OCI-M1 (cell line): ENCODE measurements at places on chromosomes 5 and 9.

GRCh38 chr5:44332285-44332971 is 56.8 kb downstream of the FGF10 start:
- peak; percentile 81 for DNase-seq

DNA sequence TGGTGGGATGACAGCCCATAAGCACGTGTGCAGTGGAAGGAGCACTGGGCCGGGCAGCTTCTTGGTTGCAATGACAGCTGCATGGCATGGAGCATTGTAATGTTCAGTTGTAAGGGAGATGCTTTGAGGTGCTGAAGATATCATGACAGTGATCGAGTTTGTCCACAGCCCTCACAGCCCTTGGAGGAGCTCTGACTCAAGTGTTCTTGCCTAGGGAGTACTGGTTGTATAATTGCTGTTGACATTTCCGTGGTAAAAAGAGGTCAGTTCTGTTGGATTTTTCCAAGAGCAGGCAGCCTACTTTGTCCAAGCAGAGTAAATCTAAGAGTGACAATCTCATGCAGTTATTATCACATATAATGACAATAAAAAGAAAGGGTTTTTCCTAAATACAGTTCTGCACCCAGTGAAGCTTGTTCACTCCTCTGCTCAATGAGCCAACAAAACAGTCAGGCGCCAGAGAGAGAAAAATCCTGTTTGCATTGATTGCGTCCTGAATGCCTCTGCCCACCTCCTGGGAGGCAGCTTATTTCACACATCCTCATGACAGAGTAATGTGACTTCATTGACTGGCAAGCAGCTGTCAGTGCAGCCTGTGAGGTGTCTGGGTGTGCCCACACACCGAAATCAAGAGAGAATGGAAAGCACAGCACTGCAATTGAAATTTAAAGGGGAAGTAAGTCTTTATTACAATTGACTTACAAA is 248.0 kb downstream of the NTRK2 start:
- no peak for DNase-seq

- DNase-seq = no peak
These were observed 31.1 kb upstream of the NRARP start for GRCh38 chr9:137333016-137333671.

- no peak for DNase-seq
These were observed 5.7 kb downstream of the MAPKAP1 start for GRCh38 chr9:125701351-125701750.

GRCh38 chr5:155759984-155760383 is 567.0 kb upstream of the SGCD start:
- no peak for DNase-seq

DNA sequence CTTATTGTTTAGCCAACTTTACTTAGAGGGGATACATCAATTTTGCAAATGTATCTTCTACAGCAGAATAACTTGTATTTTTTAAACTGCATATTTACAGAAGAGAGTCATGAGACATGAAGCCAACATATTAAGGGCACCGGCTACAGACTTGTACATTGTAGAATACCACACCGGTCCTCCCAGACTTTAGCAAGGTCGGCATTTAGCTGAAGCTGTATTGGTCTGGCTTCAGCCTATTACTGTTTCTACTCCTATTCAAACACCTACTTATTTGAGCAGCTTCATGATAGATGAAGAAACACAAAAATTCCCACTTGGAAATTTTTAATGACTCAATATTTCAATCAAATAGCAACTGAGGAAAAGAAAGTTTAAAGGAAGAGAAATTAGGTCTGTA is 33.0 kb downstream of the NR3C1 start:
- DNase-seq = no peak
